RKO (cell line): ENCODE measurements at places on chromosomes 5 and 9.

DNA sequence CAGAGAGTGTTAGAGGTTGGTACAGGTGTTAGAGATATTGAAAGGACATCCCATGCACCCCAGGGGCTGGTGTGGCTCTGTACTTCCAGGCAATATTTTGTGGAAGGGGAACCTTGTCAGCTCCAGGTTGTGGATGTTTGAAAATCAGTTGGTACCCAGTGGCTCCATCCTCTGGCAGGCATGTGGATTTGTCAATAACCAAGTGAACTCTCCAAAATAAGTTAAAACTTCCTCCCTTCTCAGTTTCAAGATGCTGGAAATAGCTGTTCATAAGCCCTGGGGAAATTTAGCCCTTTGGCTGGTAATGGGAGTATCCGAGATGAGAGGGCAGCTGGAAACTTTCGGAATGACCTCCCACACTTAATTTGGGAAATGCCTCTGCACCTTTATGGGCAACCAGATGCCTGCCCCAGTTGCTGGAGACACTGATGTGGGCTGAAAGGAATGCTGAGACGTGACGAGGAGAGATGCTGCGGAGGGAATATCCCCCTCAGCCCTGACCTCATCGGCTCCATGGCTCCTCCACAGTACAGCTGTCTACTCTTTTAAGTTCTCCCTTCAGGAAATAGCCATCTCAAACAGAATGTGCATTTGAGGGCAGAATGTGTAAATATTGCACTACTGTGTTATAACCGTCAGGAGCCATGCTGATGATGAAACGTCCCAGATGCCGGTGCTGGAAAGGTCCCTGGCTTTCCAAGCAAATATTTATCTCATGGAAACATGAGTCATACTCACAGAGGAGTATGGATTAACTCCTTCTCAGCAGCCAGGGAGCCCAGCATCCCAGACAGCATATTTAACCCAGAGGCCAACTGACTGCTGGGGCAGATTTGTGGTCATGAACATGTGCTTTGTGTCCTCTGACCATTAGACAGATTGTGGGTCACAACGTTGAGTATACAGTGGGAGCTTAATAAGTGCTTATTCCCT, 29.5 kb downstream of the TGFBI start:
- DNase-seq: peak; percentile 32

DNA sequence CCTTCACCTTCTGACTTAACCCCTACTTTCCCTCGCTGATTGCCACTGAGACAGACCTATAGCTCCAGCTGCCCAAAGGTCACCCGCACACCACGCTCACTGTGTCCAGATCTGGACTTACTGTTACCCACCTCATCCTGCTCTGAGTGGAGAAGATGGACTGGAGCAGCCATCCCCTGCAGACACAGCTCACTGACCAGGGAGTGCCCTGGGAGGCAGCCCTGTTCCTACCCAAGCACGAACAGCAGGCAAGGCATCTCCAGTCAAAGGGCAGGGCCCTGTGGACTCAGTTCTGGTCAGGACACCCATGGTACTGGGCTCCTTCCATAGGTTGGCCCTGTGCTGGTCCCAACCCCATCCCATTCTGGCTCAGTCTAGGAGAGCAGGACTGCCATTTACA, 9.5 kb upstream of the BARX1 start:
- DNase-seq: no peak

GRCh38 chr9:115930472-115930871, 223.1 kb upstream of the PAPPA start:
- DNase-seq: no peak

GRCh38 chr5:61910771-61911170, 395.2 kb upstream of the KIF2A start:
- DNase-seq: no peak

DNA sequence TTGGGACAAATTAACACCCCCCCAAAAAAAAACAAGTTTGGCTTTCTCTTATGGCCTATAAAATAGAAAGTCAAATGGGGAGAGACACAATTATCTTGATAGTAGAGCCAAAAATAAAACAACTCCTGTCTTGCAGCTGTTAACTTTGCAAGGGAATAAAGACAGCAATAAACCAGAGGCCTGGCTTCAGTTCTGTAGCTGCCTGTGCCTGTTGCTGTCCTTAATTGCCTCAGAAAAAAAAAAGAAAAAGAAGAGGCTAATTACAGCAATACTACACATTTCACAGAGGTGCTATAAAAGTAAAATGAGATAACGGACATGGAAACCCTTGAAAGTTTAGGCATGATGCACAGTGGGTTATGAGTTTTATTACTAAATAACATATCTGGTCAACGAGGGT, 170.7 kb upstream of the IRX1 start:
- DNase-seq: no peak

- no peak for DNase-seq
These were observed 87.4 kb downstream of the PAX5 start for GRCh38 chr9:36946653-36947052.

DNA sequence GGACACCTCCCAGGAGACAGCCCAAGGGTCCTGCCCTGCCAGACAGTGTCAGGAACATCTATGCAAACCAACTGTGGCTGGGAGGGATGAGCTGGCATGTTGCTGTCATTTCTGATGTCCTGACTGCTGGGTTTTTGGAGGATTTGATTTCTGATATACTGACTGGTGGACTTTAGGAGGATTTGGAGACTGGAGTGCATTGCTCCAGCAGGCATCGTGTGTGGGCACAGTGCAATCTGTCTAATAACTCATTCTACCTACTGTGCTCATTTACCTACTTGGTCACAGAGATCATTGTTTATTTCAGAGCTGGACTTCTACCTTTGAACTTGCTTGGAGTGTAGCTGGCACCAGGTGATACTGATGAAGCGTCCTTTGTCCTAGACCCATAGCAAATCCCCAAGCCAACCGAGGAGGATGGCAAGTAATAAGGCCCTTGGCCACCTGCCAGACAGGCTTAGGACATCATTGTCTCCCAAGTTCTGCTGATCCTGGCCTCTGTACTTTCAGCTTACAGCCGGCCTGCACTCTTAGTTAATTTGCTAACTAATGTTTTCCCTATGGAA, 124.3 kb upstream of the ICE1 start:
- no peak for DNase-seq

DNA sequence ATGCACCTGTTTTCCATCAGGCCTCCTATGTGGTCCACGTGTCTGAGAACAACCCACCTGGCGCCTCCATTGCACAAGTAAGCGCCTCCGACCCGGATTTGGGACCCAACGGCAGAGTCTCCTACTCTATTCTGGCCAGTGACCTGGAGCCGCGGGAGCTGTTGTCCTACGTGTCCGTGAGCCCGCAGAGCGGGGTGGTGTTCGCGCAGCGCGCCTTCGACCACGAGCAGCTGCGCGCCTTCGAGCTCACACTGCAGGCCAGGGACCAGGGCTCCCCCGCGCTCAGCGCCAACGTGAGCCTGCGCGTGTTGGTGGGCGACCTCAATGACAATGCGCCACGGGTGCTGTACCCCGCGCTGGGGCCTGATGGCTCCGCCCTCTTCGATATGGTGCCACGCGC, 1.7 kb downstream of the PCDHGB1 start:
- no peak for DNase-seq

- no peak for DNase-seq
These were observed 2073.7 kb upstream of the ACO1 start for GRCh38 chr9:30310711-30311110.

GRCh38 chr9:114373960-114374730, 13.6 kb downstream of the AKNA start:
- no peak for DNase-seq

GRCh38 chr5:117144086-117144485, 569.5 kb upstream of the SEMA6A start:
- no peak for DNase-seq

DNA sequence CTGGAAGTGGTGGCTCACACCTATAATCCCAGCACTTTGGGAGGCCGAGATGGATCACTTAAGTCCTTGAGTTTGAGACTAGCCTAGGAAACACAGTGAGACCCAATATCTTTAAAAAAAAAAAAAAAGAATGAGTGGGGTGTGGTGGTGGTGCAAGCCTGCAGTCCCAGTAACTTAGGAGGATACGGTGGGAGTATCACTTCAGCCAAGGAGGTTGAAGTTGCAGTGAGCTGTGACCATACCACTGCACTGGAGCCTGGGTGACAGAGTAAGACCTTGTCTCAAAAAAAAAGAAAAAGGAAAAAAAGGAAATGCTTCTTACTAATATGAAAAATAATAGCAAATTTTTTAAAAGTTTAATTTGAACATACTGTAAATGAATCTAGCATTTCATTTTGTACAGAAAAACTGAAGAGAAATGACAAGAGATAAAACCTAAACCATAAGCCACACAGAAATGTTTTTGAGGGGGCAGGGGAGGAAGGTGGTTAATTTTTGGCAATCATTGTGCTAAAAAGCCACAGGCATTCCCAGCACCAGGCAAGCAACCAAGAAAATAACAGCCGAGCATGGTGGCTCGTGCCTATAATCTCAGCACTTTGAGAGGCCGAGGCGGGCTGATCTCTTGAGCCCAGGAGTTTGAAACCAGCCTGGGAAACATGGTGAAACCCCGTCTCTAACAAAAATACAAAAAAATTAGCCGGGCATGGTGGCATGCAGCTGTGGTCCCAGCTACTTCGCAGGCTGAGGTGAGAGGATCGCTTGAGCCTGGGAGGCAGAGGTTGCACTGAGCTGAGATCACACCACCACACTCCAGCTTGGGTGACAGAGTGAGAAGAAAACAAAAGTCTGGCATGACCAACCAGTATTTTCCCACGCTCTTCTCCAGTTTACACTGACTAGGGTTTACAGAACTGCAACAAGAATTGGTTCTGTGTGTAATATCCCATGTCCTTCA, 114.5 kb upstream of the NR5A1 start:
- DNase-seq: no peak

- DNase-seq: no peak
These were observed 2.5 kb upstream of the ZMYND19 start for GRCh38 chr9:137592767-137593166.

DNA sequence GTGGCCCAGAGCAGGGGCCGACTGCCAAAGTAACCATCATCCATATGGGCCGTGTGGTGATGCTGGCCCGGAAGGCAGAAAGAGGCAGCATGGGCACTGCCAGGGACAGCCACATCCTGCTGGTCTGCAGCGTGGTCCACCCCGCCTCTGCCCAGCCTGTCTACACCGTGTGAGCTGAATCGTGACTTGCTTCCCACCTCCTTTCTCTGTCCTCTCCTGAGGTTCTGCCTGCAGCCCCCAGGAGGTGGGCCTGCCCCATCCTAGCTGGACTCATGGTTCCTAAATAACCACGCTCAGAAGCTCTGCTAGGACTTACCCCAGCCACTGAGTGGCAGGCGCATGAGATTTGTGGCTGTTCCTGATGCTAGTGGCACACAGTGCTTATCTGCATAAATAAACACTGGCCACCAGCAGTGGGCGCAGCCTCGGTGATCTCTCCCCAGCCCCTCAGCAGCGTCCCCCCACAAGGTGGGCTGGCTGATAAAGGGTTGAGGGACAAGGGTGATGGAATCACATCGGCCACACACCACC, 22.6 kb upstream of the SUSD3 start:
- DNase-seq: peak; percentile 13

DNA sequence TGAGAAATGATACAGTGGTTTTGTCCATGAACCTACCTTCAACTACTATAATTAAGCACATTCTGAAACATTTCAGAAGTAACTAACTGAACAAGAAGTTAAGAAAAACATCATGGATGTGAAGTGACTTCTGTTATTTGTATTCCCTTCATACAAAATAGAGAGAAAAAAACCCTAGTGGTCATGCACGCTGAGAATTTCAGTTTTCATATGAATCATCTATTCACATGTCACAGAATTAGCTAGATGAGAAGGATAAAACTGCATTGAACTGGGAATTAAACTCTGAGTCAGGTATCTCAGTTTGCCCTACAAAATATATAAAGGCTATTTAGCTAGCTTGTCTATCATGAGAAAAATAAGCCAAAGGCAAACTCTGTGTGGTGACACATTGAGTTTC, 451.8 kb upstream of the FTMT start:
- DNase-seq: no peak
